Activated T-cell treated with anti-CD3 and anti-CD28 coated beads for 48 hours (primary cell): ENCODE measurements at places on chromosomes 16 and 17.

GRCh38 chr17:80289616-80290015 lies 29.0 kb downstream of the RNF213 start:
- DNase-seq = no peak

- DNase-seq = no peak
Measured at GRCh38 chr16:75420987-75421819, 12.1 kb downstream of the CFDP1 start.

- no peak for DNase-seq
Measured at GRCh38 chr16:4894276-4895150, 42.4 kb downstream of the PPL start.

GRCh38 chr16:15963307-15963910 lies 14.0 kb downstream of the ABCC1 start:
- DNase-seq = no peak

- DNase-seq = peak; percentile 15
Measured at GRCh38 chr17:7884581-7885366, 3.8 kb upstream of the CHD3 start.

DNA sequence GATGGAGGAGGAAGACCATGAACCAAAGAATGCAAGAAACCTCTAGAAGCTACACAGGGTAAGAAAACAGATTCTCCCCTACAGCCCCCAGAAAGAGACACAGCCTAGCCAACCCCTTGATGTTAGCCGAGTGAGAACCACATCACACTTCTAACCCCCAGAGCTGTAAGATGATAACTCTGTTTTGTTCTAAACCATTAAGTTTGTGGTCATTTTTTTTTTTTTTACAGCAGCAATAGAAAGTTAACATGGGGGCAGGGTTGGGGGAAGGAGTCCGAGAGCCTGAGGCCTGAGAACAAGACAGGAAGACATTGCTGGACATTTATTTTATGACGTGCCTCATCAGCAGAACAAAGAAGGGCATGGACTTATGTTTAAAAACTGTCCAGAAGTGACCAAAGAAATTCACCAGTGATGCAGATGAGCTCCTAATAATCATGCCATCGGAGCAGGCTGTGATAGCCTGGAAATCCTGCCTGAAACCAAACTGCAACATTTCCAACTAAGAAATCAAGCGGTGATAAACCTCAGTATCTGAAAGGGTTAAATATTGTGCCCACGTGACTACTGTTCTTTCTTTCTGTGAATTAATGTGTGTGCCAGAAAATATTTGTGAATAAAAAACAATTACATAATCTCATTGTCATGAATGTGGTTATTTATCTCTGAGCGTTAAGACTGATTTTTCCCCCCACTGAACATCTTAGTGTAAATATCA lies 1.1 kb downstream of the ABCA9 start:
- no peak for DNase-seq

GRCh38 chr17:34619687-34620217 lies 40.4 kb downstream of the TMEM132E start:
- DNase-seq = no peak

DNA sequence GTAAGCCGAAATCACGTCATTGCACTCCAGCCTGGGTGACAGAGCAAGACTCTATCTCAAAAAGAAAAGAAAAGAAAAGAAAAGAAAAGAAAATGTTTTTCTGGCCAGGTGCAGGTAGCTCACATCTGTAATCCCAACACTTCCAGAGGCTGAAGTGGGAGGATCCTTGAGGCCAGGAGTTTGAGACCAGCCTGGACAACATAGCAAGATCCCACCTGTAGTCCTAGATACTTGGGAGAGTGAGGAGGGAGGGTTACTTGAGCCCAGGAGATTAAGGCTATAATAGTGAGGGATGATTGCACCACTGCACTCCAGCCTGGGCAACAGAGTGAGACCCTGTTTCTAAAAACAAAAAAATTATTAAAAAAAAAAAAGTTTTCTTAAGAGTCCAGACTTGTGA lies 2.5 kb upstream of the ATP5MC1 start:
- no peak for DNase-seq

- no peak for DNase-seq
Measured at GRCh38 chr17:65472666-65473309, 88.7 kb downstream of the AXIN2 start.

DNA sequence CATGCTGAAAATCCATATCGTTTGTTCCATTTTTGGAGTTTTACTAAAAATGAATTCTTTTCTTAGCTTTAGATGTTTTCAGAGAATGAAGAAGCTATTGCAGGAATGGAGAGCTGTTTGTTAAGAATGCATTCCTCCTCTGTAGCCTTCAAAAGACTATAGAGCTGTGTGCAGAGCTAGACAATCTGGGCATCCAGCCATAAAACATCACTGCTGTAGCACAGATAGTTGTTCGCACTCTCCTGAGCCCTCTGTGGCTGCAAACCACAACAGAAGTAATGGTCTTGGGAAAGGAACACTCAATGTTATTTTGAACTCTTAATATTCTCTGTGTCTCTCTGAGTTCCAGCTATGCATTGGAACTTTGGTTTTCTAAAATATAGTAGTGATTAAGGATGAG lies 4.9 kb downstream of the TNRC6C start:
- DNase-seq = no peak

DNA sequence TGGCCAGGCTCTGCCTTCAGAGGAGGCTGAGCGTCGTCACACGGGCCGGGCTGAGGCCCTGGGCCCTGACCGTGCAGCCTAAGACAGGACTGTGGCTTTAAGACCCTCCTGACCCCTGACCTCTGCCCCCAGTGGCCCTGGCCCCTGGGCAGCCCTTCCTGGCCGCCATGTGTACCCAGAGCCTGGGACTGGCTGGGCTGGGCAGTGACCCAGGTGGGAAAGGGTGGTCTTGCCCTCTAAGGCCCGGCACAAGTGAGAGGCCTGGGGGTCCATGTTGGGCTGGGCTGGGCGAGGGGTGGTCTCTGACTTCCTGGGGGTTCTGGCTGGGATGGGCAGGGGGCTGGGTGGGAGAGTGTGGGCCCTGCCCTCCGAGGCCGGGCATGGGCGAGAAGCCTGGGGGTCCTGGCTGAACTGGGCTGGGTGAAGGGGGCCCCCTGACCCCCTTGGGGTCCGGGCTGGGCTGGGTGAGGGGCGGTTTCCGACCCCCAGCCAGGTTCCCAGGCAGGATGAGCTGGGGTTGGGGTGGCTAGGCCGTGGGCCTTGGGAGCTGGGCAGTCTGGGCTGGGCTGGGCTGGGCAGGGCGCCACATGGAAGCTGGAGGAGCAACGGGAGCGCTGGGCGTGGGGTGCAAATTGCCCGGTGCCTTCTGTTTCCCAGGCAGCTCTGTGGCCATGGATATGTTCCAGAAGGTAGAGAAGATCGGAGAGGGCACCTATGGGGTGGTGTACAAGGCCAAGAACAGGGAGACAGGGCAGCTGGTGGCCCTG lies at the start of gene CDK3:
CDK3 (plus strand) TSS at position 101 of the 767 bp plus-strand sequence; CDS start at position 672, 571 bp downstream.
- no peak for DNase-seq

GRCh38 chr16:23137818-23138217 lies 11.4 kb downstream of the USP31 start:
- no peak for DNase-seq
